ENCODE measurements at places on chromosomes 4 and X. TPM values are rescaled to one million over a fixed set of nuclear protein-coding genes. Genes with fewer than 3 reads are reported as not detected.

- no peak for DNase-seq
These were observed 25.5 kb downstream of the PALLD start for GRCh38 chr4:168522356-168522755.

- DNase-seq = no peak
These were observed 876.3 kb downstream of the C4orf33 start for GRCh38 chr4:129972257-129972656.

- DNase-seq = no peak
These were observed 17.3 kb downstream of the CTPS2 start for GRCh38 chrX:16695079-16695676.

GRCh38 chrX:45774961-45775360, 574.3 kb upstream of the DIPK2B start:
- DNase-seq = no peak

GRCh38 chr4:4182835-4183568, 43.7 kb downstream of the OTOP1 start:
- DNase-seq = no peak

GRCh38 chr4:61200187-61200915, at the start of gene ADGRL3:
Gene ADGRL3 (plus strand): TSS chr4:61200326.
- DNase-seq = no peak

Gene POLN
- polyA plus RNA-seq = 1.0 TPM

Gene NEIL3
- not detected for polyA plus RNA-seq

Gene STAP1
- 0.23 TPM for polyA plus RNA-seq

Gene MAGEA12
- polyA plus RNA-seq = not detected

Gene REELD1
- 0.13 TPM for polyA plus RNA-seq

All from urinary bladder (tissue), 4 donors.